SIG-M5 (cell line): ENCODE measurements at places on chromosomes 6 and 20.

- no peak for DNase-seq
Observed at GRCh38 chr6:113481458-113481857, 375.7 kb upstream of the MARCKS start.

DNA sequence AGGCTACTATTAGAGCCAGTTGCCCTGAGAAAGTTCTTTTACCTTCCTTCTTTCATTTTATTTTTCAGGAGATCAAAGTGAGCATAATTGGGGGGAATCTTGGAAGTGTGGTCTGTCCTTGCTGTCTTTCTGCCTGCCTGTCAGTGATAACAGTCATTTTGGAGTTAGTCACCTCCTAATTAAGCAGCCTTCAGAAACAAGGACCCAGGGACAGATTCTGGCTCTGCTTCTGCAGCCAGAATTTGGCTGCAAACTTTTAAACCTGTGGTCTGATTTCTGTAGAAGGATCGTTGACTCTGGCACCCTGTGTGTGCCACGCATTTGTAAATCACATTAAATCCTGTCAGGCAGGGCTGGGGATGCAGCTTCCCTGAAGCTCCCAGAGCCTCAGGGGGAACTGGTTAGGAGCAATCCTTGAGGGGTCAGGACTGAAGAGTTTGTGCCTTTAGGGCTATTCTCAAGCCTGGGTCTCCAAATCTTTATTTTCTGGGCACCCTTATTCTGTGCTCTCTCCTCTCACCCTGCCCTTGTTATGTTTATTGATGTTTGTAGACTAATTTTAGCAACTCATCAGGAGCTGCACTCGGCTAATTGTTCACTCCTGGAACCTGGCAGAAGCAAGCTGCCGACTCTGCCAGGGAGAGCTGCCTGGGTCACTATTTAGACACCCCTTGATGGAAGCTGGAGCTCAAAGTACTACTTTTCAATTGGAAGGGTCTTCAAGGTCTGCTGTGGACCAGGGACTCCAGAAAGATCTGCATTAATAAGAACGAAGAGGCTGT, 6.8 kb downstream of the NOX3 start:
- no peak for DNase-seq

GRCh38 chr20:46954490-46955038, 59.9 kb downstream of the EYA2 start:
- DNase-seq = no peak

DNA sequence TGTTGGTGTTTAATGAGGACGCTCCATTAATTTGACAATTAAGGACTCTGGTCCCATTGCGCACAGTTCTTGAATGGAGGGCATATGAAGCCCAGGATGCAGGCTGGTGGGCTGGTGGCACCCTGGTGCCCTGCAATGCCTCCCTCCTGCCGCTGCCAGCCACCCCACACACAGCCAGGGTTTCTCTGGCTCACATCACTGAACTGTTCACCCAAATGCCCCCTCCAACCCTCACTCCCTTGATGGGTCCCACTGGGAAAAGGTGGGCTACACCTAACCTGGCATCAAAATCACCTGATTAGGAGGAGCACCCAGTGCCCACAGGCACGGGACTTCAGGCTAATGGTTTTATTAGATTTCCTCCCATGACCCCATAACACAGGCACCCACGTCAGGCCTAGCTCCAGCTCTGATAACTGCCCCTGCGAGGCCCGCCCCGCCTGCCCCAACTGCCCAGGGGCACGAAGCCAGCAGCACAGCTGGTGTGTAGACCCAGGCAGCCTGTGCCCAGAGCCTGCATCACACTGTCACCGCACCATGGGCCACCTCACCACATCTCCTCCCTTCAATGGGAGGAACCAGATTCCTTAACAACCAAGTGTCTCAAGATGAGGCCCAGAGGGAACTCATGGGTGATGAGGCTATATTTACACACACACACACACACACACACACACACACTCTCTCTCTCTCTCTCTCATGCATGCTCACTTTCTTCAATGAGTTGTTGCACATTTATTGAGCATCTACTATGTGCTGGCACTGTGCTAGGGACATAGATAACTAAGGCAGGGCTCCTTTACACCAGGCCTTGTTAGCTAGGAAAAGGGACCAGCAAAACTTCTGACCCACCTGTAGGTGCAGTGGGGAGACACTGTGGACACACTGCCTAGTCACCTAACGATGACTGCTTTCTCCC, 107.3 kb downstream of the NOL4L start:
- DNase-seq = no peak

- no peak for DNase-seq
Observed at GRCh38 chr20:24379484-24379927, 89.9 kb upstream of the SYNDIG1 start.

GRCh38 chr20:49466114-49466912, 16.2 kb downstream of the KCNB1 start:
- no peak for DNase-seq

DNA sequence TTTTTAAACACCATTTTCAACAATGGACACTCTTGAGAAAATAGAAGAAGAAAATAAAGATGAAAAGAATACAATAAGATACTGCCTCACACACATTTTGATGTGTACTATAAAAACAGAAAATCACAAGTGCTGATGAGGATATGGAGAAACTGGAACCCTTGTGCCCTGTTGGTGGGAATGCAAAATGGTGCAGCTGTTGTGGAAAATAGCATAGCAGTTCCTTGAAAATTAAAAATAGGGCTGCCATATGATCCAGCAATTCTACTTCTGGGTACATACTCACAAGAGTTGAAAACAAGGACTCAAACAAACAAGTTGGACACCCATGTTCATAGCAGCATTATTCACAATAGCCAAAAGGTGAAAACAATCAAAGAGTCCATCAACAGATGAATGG, 173.0 kb downstream of the KIF16B start:
- DNase-seq = no peak

DNA sequence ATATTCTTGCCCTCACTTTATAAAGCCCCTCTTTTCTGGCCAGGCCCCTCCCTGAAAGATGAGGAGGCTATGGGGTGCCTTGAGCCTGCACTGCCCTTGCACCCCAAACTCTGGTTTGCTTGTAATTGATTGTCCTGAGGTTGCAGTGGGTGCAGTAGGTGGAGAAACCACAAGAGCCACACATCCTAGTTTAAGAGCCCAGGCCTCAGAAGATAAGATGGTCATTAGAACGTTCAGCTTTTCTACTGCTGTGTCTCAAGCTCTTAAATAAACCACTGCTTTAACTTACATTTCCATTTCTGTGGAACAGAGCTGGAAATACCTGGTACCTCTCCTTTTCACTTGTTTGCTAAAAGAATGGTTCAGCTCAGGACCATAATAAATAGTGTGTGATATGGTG, 9.0 kb downstream of the MRAP2 start:
- DNase-seq = no peak

DNA sequence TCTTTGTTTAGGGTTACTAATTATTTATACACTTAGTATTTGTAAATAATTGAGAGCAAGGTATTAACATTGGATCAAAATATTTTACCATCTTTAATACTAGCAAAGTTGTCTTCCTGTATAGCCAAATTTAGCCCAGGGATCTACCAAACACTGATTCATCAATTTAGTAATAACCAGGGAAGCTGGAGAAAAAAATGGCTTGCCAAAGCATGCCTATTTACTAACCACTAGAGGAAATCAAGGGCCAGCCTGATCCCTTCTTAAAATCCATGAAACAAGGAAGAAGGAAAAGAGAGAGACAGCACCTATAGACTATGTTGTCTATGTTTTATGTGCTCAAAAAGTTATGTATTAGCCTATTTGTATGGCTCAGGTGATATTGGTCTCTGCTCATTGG, 450.3 kb upstream of the GJE1 start:
- no peak for DNase-seq

DNA sequence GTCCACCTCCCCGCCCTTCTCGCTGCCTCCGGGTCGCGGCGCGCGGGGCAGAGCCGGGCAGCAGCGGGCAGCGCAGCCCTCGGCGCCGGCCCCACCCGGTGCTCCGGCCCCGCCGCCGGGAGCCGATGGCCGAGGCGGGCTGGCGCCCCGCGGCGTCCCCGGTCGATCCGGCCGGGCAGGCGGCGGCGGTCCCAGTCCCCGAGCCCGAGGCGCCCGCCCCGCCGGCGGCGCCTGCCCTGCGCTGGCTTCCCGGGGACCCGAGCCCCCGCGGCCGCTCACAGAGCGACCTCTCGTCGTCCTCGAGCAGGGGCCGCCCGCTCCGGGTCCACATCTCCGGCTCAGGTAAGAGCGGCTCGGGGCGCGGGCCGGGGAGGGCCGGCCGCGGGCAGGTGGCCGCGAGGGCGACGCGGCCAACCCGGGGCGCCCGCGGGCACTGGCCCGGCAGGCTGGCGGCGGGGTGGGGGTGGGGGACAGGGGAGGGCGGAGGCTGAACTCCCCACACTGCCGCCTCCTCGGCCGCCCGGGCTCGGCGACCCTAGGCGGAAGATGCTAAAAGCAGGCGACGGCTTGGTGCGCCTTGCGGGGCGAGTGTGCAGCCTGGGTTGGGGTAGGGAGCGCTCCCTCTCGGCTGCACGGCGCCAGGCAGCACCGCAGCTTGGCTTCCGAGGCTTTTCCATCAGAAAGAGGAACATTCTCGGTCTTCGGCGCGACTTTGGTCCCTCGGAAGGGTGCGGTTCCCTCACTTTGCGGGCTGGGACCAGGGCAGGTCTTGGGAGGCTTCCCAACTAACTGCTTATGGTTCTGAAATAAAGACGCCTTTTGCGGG, 25.6 kb upstream of the FUCA2 start:
- peak; percentile 5 for DNase-seq

DNA sequence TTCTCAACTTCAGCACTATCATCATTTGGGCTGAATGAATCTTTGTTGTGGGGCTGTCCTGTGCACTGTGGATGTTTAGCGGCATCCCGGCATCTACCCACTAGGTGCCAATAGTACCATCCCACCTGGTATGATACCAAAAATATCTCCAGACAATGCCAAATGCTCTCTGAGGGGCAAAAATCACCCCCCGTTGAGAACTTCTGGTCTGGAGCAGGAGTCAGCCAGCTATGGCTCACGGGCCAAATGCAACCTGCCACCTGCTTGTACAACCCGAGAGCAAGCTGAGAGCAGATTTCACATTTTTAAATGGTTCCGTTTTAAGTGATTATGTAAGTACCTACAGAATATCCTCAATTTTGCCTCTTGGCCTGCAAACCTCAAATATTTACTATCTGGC, 26.8 kb downstream of the KCNB1 start:
- no peak for DNase-seq

DNA sequence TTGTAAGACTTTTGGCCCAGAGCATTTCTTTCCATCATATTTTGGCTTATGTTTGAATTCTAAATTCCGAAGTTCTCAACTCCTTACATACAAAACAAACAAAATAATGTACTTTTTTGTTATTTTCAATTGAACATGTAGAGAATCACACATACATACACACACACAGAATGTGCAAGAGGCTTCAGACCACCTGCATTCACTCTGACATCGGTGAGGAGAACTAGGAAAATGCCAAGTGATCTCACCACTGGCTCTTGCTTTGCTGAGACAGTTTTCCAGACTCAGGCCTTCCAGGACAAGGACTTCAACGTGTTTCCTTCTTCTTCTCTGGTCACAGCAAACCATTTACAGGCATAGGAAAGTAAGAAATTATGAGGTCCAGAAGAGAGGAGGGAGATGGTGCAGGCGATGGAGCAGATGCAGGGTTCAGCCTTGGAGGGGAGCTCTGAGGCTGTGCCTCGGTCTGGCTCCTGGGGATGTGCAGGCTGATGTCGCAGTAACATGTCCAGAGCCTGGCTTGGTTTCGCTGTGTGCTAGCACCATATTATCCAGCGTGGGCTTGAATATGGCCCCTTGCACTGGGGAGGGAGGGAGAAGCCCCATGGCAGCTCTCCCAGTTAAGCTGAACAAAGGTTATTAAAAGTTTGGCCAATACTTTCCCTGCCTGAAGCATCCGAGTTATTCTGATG, 93.4 kb downstream of the DACT2 start:
- DNase-seq = no peak

DNA sequence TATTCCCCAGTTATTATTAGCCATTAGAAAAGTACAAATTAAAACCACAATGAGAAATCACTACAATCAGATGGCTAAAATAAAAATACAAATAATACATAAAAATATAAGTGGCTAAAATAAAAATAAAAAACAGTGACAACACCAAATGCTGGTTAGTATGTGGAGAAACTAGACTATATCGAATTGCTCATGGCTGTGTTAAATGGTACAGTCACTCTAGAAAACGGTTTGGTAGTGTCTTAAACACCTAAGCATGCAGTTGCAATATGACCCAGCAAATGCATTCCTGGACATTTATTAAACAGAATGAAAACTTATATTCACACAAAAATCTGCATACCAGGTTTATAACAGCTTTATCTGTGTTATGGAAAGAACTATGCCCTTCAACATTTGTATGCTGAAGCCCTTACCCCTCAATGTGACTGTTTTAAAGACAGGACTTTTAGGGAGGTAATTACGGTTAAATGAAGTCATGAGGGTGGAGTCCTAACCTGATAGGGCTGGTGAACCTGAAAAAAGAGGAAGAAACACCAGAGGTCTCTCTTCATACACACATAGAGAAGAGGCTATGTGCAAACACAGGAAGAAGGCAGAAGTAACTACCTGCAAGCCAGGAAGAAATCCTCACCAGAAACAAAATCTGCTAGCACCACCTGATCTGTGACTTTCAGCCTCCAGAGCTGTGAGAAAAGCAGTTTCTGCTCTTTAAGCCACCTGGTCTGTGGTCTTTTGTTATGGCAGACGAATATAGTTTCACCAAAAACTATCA, 84.9 kb downstream of the ASCC3 start:
- DNase-seq = no peak

GRCh38 chr6:146944809-146945208, 259.4 kb upstream of the STXBP5 start:
- no peak for DNase-seq

DNA sequence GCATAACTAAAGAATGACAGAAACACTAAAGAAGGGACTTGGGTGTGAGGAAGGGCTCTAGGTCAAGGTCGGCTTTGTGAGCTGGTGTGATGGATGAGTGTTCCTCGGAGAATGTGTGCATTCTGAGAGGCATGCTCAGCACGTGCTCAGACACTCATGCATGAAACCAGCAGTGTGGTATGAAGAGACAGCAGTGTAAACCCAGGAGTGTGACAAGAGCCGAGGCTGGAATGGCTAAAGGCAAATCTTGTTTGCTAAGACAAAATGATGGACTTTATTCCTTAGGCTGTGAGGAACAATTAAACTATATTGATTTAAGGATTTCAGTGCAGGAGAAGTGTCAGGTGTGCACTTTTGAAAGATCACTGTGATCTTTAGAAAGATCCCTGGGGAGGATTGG, 107.4 kb upstream of the MAP7 start:
- no peak for DNase-seq

- DNase-seq = no peak
Observed at GRCh38 chr20:22352019-22352418, 232.4 kb downstream of the FOXA2 start.
